ENCODE measurements at places on chromosomes 1 and 21.
A peak's percentile ranks its signal among the peaks of the same experiment; 100 is the strongest.

DNA sequence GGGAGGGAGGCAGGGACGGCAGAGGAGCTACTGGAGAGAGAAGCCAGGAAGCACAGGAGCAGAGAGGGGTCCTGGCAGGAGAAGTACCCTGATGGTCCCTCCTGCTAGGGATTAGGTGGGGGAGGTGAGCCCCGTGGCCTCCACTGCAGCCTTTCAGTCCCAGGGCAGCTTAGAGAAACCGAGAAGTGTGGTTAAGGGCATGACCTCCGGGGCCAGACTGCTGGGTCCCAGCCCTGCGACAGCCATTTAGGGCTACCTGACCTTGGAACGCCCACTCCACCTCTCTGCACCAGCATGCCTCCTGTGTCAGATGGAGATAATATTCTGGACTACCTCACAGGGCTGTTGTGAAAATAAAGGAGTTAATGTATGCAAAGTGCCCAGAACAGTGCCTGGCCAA lies 47.4 kb downstream of the KCNN3 start:
- DNase-seq = no peak

DNA sequence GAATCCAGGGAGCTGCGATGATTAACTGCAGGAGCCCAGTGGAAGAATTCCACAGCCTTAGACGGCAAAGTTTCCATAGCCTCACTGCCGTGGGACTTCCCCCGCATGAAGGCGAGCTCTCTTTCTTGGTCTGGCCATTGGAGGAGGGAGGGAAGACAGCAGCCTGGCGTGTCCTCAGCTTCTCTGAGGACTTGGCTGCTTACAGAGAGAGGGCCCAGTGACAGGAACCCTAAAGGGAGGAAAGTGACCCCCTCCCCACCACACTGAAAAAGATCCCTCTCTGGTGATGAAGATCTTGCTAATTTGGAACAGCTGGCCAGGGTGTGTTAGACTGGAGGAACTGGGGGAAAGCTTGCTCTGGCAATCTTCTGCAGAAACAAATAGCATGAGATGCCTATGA lies 41.0 kb downstream of the ATP2B4 start:
- DNase-seq = no peak

DNA sequence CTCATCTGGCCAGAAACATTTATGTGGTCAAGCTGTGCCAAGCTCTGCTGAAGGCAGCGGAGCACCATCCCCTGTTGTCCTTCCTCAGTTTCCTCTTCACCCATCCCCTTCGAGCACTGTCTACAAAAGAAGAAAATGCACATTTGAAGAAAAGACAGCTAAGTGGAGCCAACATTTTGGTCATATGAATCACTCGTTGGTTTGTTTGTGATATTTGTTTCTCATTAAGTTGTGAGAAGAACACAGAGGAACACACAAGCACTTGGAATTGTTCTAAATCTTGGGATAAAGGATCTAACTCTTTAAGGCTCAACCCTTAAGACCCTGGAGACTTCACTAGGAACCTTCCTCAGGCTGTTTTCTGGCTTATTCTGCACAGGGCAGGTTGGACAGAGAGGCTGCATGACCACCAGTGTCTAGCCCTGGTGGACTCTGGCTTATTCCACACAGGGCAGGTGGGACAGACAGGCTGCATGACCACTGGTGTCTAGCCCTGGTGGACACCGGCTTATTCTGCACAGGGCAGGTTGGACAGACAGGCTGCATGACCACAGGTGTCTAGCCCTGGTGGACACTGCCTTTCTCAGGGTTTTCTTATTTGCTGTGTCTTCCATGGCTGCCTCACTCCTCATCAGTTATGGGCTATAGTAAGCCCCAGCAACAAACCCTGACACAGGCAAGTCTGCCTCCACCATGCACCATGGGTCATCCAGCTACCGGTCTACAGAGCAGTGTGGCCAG lies 35.3 kb upstream of the COL6A2 start:
- no peak for DNase-seq

GRCh38 chr1:224743608-224744164 lies 127.6 kb downstream of the CNIH3 start:
- DNase-seq = no peak

DNA sequence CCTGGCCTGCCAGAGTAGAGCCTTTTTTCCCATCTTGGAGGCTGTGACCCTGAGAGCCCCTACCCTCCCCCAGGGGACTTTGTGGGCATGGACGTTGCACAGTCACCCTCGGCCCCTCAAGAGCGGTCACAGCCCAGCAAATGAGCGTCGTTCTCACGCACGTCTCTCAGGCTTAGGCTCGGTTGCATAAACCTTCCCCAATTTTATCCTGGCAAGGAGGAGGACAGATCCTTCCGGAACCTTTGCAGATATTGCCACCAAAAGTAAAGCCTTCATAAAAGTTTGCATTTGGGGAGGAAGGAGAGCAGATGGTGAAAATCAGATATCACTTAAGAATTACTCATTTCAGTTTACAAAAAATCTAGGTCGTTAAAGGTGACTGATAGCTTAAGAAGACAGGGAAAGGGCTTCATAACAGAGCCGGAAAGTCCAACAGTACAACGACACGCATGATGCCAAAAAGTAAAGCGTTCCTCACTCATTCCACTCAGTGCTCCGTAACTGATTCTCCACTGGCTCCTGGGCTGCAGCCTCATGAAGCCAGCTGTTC lies 29.3 kb downstream of the PDE9A start:
- DNase-seq = peak; percentile 97

DNA sequence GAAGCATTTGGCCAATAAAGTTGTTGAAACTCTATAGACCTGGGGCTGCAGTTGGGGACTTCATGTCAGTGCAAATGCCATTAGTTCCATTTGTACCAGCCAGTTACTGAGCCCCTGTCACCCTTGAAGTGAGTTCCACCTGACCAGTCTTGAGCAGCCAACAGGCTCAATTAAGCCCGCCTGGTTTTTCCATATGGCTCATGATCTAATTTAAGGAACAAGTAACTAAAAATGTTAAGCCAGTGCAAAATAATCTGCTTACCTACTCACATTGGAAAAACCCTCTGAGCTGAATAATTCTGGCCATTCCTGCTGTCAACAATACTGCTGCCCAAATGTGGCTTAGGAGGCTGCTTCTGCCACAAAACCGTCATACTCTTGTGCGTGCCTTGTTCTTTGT lies 21.6 kb downstream of the NSUN4 start:
- no peak for DNase-seq

GRCh38 chr1:7207875-7208646 lies 422.8 kb downstream of the CAMTA1 start:
- DNase-seq = peak; percentile 69

- no peak for DNase-seq
These were observed 129.0 kb downstream of the TGFB2 start for GRCh38 chr1:218474128-218474527.

DNA sequence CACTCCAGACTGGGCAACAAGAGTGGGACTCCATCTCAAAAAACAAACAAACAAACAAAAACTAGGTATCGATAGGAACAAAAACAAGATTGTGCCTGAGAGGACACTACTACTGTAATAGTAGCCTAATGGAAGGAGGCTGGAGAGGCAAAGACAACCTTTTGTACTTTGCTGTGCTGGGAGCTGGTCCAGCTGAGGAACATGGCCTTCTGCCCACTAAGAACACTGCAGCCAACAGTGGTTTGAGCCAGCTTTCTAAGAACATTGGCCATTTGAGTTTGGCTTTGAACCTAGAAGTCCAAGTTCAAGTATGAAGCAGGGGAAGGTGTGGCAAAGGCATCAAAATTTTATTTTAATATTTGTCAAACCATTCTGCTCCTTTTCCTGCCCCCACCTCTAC lies 22.7 kb upstream of the RGS8 start:
- DNase-seq = no peak

GRCh38 chr1:8597455-8597854 lies 220.0 kb downstream of the RERE start:
- DNase-seq = no peak

DNA sequence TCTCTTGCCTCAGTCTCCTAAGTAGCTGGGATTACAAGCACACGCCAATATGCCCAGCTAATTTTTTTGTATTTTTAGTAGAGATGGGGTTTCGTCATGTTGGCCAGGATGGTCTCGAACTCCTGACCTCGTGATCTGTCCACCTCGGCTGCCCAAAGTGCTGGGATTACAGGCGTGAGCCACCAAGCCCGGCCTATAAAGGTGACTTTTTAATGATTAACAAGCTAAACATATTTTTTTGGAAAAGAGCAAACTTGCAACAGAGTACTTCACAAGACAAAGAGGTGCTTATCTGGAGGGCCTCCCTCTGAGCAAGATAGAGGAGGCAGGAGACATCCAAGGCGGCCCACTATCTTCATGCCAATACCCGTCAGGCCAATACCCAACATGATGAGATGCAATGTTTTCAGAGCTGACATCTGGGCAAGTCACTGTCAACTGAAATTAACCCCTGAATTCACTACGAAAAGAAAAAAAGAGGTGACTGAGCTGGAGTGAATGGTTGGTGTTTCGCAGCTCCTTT lies 10.5 kb downstream of the BCAR3 start:
- DNase-seq = no peak

DNA sequence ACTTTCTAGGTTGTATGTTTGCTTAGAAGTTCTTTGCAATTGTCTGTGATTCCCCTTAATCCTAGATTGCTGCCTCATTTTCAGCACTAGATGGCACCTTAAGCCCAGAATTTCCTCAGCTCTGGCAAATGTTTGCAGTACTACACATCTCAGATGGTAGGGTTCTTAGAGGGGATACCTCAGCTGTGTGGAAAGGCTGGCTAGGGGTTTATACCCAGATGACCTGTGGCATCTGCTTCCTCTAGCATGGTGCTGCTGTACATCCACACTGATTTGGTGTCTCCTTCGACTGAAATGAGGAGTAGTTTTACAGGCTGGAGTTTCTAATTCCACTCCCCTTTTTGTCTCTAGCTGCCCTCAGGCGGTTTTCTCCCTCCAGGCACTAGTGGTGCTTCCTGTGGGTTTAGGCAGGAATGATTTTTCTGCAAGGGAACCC lies 23.5 kb downstream of the ASB17 start:
- DNase-seq = peak; percentile 51

DNA sequence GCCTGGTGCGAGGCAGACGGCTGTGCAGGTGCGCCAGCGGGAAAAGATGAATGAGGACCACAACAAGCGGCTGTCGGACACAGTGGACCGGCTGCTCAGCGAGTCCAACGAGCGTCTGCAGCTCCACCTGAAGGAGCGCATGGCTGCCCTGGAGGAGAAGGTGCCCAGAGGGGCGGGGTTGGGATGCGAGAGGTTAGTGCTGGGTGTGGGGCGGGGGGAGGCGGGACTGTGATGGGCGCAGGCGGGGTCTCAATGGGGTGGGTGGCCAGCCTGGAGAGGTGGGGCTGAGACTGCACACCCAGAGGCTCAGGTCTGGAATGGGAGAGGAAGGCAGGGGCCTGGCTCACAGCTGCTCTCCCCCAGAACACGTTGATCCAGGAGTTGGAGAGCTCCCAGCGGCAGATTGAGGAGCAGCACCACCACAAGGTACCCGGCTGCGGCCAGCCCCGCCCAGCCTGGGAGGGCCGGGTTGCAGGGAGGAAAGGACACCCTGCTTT lies 22.3 kb downstream of the PPFIA4 start:
- DNase-seq = no peak

GRCh38 chr1:109242387-109242786 lies 7.0 kb upstream of the CELSR2 start:
- DNase-seq = no peak

- no peak for DNase-seq
These were observed 10.5 kb upstream of the IFI6 start for GRCh38 chr1:27682351-27682944.

GRCh38 chr21:45572783-45573451 lies 30.7 kb upstream of the SLC19A1 start:
- DNase-seq = no peak

GRCh38 chr1:108584428-108584856 lies 24.5 kb downstream of the EEIG2 start:
- DNase-seq = peak; percentile 62

GRCh38 chr1:42684139-42684538 lies 1.9 kb downstream of the YBX1 start:
- peak; percentile 76 for DNase-seq

DNA sequence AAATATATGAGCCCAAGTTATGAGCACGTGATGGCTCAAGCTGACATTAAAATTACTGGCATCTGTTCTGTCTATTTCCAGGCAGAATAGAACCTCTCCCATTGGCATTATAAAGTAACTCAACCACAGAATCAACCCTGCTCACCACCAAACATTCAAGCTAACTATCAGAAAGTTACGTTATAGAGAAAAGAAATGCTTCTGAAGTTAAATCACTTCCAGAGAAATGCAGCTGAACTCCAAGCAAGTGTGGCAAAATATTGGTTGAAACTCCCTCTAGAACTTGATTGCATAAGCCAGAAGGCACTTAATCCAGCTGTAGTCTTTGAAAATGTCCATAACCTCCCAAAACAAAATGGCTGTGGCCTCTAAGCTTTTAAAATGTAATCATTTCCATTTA lies 36.2 kb upstream of the UBE2U start:
- no peak for DNase-seq

DNA sequence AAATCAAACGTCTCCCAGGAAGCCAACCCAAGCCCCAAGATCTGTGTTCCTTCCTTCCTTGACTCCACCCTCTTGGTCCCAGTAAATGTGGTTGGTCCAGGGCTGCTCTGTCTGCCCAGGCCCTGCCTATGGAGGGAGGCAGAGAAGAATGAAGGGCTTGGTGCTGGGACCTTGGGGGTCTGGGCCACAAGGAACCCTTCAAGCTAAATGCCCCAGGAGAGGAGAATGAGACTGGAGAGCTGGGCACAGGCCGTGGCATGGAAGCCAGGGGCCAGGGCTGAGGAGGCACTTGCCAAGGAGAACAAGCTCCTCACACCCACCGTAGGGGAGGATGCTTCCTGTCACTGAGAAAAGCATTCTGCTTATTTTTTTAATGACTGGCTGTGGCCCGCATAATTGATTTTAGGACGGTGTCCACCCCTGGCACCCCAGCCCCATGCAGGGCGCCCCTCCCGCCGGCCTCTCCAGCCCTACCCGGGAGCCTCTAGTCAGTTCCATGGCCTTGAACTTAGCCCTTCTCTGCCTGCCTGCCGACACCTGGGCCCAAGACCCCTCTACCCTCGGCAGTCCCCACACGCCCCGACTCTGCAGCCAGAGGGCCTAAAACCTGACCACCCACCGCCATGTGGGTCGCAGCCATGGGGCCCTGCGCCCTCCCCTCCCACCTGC lies 889 bp downstream of the CLEC20A start:
- no peak for DNase-seq

GRCh38 chr1:83857103-83857502 lies 141.8 kb downstream of the TTLL7 start:
- peak; percentile 4 for DNase-seq

DNA sequence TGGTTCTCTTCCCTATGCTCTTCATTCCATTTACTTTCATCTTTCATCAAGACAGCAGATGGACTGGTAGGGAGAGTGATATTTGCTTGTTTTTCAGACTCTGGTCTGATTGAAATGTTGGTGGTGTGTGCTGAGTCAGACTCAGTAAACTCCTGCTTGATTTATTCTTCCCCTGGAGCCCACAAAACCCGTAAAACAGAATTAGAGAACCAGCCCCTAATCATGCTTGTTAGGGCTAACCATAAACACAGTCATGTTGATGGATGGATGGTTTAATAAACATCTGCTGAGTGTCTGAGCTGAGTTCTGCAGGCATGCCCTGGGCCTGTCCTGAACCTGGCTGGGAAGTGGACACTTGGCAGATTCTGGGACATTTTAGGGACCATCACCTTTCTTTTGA lies 24.8 kb downstream of the NOS1AP start:
- no peak for DNase-seq

GRCh38 chr1:83052865-83053264 lies 946.1 kb downstream of the TTLL7 start:
- DNase-seq = no peak

- DNase-seq = no peak
These were observed 918.8 kb upstream of the TMPRSS15 start for GRCh38 chr21:19322360-19322759.
